ENCODE measurements at places on chromosomes 4 and X.

DNA sequence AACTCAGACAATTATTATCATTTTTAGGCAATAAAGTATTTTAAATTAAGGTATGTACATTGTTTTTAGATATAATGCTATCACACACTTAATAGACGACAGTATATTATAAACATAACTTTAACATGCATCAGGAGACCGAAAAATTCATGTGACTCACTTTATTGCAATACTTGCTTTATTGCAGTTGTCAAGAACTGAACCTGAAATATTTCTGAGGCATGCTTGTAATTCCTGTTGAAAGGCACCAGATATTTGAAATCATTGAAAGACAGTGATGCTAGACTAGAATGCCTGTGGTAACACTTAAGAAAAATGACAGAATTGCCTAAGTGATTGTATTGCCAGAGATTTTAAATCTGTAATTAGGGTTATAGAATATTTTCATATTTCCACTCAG is 175.6 kb upstream of the MAGEB2 start:
- no peak for DNase-seq

DNA sequence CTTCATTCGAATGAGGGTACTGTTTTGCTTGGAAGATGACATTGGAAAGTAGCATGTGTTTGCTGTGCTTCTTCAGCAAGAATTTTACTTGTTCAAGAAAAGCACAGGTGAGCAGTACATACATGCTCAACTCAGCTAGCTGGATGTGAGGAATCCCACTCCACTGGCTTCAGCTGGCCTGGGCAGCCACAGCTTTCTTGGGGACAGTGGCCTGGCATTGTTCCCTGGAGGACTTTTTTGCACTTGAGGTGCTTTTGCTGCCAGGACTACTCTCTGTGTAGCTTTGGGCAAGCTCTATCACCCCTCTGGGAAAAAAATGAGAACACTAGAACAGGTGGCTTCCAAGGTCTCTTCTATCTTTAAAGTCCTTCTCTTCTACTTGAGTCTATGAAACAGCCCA is 184.3 kb downstream of the LDB2 start:
- DNase-seq: no peak

DNA sequence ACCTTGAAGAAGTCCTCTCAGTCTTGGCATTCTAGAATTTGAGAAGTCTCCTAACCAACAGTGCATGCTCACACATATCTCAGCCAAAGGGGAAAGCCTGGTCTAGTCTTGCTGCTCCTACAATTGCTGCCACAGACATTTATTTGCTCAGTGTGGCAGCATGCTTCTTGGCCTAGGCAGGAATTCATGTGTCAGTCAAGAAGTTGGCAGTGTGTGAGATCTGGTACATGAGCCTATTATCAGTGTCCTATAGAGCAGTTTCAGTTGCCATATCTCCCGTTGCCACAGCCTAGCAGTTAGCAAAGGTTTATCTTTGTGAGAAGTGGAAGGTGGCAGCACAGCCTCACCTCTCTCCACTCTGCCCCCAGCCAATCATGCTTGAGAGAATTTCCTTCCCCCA is 176.9 kb upstream of the ARHGEF9 start:
- no peak for DNase-seq

- DNase-seq: no peak
These were observed 301.4 kb upstream of the EPHA5 start for GRCh38 chr4:65971686-65972085.

GRCh38 chr4:16952462-16952871 is 54.0 kb upstream of the LDB2 start:
- DNase-seq: no peak

DNA sequence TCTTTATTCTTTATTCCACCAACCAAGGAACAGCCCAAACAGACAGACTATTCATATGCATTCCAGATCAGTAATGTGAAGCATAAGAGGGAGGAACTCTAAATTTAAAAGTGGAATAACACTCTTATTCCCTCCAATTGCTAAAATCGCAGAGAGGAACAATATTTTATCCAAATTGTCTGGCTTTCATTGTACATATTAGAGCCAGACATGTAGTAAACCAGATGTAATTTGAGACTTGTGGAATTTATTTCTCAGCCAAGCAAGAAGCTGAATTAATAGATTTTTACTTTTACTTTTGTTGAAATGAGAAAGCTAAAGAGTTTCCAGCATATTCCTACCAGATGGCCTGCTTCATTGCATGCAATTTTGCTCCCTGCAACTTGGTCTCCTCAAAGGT is 674.6 kb upstream of the SLIT2 start:
- no peak for DNase-seq

DNA sequence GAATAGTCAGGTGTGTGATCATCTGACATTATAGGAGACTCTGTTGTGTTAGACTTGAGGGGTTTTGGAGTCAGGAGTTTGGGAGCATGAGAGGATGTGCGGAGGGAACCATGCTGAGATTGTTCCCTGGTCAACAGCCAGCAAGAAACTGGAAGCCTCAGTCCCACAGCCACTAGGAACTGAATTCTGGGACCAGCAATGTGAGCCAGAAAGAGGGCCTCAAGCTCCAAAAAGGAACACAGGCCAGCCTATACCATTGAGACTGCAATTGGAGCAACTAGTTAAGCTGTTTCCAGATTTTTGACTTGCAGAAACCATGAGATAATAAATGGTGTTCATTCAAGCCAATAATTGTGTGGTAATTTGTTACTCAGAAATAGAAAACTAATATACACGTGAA is 8.7 kb upstream of the ADH1B start:
- no peak for DNase-seq

DNA sequence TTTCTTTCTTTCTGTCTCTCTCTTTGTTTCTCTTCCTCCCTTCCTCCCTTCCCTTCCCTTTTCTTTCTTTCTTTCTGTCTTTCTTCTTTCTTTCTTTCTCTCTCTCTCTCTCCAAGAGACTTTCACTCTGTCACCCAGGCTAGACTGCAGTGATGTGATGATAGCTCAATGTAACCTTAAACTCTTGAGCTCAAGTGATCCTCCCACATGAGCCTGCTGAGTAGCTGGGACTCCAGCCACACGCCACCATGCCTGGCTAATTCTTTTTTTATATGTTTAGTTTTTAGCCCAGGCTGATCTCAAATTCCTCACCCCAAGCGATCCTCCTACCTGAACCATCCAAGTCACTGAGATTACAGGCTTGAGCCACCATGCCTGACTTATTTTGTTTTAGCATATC is 64.3 kb upstream of the EMCN start:
- no peak for DNase-seq

DNA sequence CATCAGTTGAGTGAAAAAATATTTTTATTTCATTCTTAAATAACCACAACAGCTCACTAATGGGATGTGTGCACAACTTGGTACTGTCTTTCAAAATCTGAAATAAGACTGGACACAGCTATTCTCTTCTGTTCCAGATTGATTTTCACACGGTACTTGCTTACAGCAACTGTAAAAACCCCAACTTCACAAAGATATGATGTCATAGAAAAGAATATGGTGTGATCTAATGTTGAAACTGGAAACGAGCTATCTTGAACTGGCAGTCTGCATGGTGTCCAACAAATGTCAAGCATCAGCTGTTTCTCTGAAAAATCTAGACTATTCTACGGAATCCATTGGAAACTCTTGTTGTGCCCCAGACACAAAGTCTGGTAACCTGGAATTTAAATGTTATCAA is 14.7 kb downstream of the HELQ start:
- no peak for DNase-seq

DNA sequence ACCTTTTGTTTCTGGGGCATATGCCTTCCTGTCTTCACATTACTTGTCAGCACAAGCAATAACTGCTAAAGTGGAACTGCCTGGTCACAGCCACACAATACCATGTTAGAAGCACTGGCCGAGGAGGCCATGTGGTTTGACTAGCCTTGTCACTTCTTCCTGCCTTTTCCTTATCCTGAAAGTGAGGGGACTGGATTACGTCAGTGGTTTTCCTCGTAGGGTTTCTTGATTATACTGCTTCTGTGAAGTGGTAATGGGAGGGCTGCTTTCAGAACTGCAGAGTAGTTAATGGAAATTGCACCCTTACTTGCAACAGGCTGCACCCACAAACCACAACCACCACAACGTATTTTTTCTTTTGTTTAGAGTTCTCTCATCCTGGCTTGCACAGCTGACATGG is 26.6 kb downstream of the ZRSR2 start:
- DNase-seq: no peak

GRCh38 chrX:21798677-21799219 is 40.7 kb upstream of the MBTPS2 start:
- peak; percentile 12 for DNase-seq

- no peak for DNase-seq
These were observed 95.5 kb downstream of the CASK start for GRCh38 chrX:41827886-41828285.

DNA sequence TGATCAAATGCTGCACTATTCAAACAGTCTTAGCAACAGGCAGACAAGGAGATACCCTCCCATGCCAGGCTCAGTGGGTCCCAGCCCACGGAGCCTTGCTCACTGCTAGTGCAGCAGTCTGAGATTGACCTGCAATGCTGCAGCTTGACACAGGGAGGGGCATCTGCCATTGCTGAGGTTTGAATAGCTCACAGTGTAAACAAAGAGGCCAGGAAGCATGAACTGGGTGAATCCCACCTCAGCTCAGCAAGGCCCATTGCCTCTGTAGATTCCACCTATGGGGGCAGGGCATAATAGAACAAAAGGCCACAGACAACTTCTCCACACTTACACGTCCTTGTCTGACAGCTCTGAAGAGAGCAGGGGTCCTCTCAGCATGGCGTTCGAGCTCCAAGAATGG is 26.6 kb upstream of the ZXDB start:
- no peak for DNase-seq

DNA sequence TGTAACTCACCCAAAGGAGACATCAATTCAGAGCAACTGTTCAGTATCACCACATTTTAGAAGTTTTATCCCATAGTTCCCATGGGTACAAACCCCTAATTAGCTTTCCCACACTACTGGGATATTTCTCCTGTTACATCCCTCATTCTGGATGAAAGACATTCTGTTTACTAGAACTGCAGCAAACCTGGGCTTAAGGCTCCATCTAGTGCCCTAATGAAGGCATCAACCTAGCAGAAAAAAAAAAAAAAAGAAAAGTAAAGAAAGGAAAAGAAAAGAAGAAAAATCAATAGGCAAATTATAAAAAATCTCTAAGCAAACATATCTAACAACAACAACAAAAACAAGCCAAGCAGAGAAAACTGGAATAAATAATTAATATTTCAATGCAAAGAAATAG is 133.7 kb upstream of the CPXCR1 start:
- no peak for DNase-seq

- DNase-seq: no peak
These were observed 617.7 kb upstream of the SMIM31 start for GRCh38 chr4:164136180-164136616.

DNA sequence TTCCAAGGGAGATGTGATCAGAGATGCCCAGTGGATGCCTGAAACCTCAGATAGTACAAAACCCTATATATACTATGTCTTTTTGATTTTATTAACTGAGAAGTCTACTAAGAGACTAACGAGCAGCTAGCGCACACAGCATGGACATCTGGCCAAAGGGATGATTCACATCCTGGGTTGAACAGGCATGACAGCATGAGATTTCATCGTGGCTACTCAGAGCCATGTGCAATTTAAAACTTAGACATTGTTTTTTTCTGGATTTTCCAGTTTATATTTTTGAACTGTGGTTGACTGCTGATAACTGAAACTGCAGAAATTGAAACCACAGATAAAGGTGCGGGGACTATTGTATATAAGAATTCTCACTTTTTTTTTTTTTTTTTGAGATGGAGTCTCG is 2252.9 kb upstream of the AGA start:
- no peak for DNase-seq

DNA sequence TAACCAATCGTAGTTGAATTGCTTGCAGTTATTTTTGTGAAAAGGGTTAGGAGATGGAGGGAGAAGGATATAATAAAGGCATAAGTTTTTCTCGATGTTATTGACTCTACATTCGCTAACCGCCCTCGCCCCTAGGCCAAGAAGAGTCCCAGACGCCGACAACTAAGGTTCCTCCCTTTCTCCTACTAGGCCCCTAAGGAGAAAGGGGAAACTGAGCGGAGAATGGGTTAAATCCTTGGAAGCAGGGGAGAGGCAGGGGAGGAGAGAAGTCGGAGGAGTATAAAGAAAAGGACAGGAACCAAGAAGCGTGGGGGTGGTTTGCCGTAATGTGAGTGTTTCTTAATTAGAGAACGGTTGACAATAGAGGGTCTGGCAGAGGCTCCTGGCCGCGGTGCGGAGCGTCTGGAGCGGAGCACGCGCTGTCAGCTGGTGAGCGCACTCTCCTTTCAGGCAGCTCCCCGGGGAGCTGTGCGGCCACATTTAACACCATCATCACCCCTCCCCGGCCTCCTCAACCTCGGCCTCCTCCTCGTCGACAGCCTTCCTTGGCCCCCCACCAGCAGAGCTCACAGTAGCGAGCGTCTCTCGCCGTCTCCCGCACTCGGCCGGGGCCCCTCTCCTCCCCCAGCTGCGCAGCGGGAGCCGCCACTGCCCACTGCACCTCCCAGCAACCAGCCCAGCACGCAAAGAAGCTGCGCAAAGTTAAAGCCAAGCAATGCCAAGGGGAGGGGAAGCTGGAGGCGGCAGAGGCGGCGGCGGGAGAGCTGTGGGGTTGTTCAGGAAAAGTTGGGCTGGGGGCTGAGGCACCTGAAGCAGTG is 5.9 kb downstream of the ATOH1 start:
- DNase-seq: no peak

DNA sequence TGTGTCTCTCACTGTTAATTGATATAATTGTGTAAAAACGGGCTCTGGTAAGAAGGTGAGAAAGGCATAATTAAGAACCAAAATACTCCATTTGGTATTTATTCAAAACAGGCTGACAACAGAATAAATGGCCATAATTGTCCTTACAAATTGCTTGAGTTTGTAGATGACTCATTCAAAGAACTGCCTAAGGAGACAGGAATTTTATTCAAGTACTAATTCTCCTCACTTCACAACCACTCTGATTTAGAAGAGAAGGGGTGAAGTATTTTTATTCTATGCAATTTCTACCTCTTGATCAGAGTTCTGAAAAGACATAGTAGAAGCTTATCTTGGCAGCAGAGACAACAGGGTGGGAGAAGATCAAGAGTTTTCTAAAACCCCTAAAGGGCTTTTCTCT is 43.1 kb downstream of the ATP11C start:
- no peak for DNase-seq

DNA sequence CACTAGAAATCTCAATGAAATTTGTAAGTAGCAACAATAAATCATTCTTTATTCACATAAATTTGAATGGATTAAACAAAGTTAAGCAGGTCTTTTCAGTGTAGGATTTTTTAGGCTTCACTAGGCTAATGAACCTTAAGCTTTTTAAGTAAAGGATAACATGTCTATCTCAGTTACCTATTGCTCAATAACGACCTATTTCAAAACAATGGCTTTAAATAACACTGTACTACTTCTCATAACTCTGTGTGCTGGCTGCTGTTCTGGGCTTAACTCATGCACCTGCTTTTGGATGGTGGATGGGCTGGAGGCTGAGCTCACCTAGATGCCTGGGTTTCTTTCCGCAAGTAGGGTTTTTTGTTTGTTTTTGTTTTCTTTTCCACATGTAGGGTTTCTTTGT is 495.0 kb upstream of the SLIT2 start:
- DNase-seq: no peak

- no peak for DNase-seq
These were observed 578 bp downstream of the CHIC2 start for GRCh38 chr4:54063737-54064316.

Measured in NCI-H748 treated with DMSO at 0.1 percent for 48 hours (cell line).